NCI-H2171 treated with DMSO at 0.1 percent for 48 hours (cell line): ENCODE measurements at places on chromosomes 13 and 19.
A peak's percentile ranks its signal among the peaks of the same experiment; 100 is the strongest.

DNA sequence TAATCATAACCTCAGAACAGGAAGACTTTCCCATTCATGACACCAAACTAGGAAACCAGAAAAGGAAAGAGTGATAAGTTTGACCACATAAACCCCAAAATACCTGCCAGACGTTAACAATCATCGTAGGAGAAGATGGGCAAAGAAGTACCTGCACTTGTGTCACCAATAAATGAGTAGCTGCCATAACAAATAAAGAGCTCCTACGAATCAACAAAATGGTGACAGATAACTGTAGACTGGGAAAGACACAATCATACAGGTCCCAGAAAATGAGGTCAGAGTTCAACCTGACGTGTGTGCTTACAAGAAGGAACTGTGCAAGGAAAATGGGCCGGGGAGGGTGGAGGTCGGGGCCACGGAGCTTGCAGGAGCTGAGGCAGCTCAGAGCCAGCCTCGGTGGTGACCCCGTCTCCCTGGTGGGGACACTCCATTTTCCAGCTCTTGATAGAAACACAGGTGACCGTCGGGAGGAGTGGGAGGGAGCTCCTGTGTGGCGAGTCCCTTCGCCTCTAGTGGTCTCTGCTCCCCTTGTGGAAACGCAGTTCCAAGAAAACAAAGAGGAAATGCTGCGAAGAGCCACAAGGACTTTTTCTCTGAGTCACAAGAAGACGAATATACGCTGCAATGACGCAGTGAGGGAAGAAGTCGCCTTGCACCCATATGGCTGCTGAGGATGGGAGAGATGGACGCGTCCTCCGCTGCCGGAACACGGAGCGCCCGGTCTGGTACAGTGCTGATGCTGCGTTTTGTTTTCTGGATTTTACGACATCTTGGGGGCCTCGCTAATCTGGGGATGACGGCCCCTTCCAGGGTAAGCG lies 9.5 kb downstream of the PIP5K1C start:
- DNase-seq = no peak

DNA sequence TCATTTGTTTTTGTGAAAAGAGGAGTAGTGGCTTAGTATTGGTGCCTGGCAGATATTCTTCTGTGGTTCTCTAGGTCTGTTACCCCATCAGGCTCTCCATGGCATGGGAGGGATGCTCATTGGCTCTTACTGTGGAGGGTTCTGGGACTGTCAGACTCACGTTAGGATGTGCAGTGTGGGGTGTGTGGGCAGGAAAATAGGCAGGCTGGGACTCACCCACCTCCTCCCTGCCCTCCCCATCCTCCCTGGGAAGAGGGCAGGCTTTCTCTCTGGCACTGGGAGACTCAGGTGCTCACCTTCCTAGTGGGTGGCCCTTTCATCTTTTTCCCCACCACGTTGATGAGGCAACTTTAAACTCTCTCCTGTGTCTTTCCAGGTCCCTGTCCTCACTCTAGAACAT lies 44.2 kb downstream of the ZNF536 start:
- no peak for DNase-seq

DNA sequence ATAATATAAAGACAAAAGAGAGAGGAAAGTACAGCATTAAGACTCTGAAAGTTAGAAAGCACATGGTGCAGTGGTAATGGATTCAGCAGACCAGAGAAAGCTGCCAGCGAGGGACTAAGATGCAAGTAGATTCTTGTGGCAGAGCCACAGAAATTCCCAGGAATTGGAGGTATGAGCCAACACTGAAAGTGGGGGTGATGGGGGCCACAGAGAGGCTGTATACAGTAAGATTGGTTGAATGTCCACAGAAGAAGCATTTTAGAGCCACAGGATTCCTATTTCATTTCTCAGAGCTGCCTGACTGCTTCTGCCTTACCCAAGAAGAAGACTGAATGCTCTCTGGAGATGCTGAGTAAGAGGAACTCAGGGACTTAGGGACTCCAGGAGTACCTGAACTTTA lies 295.0 kb downstream of the LMO7 start:
- no peak for DNase-seq

DNA sequence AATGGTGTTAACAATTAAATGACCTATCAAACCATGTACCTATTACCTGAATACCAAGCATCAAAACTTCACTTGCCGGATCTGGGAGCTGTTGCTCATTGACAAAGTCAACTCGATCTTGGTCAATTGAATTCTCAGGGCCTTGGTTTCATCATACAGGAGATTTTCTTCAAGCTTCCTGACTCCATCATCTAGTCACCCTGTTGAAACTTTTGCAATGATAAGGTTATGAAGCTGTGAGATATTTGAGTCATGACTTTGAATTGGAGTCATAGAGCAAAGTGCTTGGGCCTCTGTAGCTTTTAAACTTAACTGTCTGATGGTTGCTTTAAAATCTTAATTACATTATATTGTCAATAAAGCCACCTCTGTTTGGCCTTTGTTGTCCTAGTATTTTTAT lies 260.9 kb downstream of the COG6 start:
- DNase-seq = no peak

DNA sequence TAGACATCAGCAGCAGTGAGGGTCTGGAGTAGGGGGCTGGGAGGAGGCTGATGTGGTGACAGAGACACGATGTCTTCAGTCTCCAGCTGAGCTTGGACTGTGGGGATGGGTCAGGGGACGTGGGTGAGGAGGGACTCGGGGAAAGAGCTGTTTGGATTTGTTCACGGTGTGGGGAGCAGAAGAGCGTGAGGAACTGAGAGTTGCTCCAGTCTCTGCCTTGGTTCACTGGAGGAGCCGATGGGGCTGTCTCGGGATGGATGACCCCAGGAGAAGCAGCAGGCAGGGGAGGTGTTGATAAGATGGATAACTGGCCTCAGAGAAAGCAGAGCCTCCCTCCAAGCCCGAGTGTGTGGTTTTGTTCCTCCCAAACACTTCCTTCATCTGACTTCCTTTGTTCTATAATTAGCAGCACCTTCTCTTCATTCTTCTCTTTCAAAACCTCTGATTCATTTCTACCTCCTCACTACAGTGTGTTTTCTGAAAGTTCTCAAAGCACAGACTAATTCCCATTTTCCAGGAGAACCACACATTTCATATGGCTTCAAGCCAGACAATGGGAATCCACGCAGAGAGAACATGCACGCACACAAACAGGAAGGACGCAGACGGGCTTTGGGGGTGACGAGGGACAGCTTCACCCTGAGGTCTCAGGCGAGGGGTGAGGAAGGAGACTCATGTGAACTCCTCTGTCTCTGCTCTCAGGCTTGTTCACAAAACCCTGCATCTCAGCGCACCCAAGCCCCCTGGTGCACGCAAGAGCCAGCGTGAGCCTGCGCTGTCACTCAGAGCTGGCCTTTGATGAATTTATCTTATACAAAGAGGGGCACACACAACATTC lies 18.6 kb downstream of the LAIR2 start:
- no peak for DNase-seq

DNA sequence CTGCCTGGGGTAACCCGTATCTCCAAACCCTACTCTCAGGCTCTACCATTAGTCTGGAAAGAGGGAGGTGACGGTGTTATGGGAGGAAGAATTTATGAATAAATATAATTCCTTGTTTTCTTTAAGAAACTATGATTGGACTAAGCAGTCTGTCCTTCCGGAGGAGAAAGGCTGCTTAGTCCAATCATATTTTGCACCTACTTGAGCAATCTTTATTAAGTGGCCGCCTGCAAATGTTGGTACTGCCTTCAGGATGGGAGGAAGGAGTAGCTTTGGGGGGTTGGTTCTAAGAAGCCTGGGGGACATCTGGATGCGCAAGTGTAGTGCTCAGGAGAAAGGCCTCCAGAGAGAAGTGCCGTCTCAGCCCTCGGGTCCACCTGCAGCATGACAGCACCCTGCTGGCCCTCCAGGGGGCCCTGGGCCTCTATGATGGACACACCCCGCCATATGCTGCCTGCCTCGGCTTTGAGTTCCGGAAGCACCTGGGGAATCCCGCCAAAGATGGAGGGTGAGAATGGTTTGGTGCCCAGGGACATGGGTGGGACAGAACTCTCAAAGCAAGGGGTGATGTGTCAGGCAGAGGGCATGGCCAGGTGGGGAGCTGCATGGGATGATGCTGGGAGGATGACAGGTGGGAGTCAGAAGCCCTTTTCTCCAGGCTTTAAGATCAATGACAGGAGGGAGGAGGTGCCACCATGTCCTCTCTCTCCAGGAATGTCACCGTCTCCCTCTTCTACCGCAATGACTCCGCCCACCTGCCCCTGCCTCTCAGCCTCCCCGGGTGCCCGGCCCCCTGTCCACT lies 4.1 kb downstream of the ACP4 start:
- DNase-seq = peak; percentile 85

GRCh38 chr13:47399599-47399998 lies 502.7 kb upstream of the HTR2A start:
- no peak for DNase-seq

GRCh38 chr19:40407714-40408597 lies 5.2 kb downstream of the PRX start:
- no peak for DNase-seq

- no peak for DNase-seq
These were observed 34.5 kb downstream of the SOX1 start for GRCh38 chr13:112101360-112101930.

DNA sequence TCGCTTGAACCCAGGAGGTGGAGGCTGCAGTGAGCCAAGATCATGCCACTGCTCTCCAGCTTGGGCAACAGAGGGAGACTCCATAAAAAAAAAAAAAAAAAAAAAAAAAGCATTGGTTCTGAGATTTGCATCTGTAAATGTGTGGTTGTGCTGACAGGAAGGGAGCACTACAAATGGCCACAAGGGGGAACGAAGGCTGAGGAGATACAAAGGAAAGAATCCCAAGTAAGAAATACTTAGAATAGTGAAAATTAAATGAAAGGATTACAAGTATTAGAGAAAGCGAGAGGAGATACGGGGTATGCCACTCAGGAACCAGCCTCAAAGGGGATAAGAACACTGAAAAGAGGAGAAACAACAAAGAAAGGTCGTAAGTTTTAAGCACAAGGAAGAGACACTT lies 284.9 kb downstream of the KLF12 start:
- DNase-seq = peak; percentile 52

DNA sequence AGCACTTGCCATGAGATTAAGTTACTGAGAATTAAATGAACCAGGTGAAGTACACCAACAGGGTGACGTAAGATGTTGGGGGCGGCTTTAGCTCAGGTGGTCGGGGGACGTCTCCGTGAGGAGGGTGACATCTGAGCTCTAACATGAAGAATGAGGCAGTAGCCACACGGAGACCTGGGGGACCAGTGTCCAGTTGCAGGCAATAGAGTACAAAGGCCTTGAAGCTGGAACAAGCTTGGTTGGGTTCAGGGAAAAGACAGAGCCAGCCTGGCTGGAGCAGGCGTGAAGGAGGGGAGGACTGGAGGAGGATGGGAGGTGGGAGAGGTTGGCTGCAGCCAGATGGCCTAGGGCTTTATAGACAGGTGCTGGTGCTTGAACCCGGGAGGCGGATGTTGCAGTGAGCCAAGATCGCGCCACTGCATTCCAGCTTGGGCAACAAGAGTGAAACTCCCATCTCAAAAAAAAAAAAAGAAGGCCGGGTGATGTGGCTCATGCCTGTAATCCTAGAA lies 1.6 kb downstream of the SPINT2 start:
- DNase-seq = peak; percentile 92

- no peak for DNase-seq
These were observed 5.4 kb downstream of the KCNC3 start for GRCh38 chr19:50323782-50324133.

DNA sequence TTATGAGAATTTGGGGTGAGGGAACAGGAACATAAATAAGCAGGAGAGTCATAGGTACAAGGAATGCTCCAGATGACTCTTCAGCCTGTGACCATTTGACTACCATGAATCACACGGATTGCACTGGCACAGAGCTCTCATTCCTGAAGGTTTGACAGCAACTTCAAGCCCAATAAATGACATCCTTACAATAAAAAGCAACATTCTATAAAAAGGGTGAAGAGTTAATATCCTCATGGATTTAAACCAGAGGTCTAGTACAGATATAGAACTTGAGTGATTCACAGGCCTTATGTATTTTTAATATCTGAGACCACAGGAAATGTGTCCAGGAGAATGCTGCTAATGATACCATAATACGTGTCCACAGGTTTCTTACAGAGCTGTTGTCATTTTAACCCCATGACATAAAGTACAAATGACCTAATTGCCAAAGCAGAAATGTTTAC lies 158.1 kb downstream of the IRS2 start:
- DNase-seq = no peak

- peak; percentile 57 for DNase-seq
These were observed 84.3 kb downstream of the RNASEH2B start for GRCh38 chr13:50993934-50994333.

DNA sequence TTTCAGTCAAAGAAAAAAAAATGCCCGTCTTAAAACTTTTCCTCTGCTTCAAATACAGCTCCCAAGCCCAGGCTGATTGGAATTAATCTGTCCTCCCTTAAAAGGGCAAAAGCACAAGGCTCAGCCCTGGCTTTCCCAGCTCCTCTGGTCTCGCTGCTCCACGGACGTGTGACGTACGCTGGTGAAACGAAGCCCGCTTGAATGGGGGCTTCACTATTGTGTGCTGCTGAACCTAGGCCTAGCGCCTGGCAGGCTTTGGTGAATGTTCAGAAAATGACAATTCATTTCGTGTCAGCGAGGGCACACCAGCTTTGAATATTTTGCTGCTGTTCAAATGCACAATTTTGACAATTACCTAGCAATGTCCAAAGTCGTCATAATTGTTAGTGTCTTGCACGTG lies 615 bp upstream of the ZNF135 start:
- DNase-seq = no peak

- DNase-seq = no peak
These were observed 40.8 kb downstream of the RCBTB2 start for GRCh38 chr13:48492096-48492440.

DNA sequence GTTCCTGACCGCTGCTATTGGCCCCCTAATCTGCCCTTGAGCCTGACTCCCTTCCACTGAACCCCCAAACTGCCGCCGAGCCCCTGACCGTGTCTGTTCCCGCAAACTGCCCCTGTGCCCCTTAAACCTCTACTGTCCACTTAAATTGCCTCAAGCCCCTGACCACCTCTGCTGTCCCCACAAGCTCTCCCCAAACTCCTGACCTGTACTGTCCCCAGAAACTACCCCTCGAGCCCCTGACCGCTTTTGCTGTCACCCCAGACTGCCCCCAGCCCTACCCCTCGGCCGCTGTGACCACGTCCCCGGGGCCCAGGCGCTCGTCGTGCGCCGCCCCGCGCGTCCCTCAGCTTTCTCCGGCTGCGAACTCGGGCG lies 382 bp downstream of the ZNF77 start:
- no peak for DNase-seq

GRCh38 chr19:1945899-1946298 lies 4.9 kb downstream of the CSNK1G2 start:
- no peak for DNase-seq
